SK-N-DZ (cell line): ENCODE measurements at places on chromosomes 4 and X.

- DNase-seq, result no peak
These were observed 175.0 kb upstream of the HS3ST1 start for GRCh38 chr4:11603591-11604194.

DNA sequence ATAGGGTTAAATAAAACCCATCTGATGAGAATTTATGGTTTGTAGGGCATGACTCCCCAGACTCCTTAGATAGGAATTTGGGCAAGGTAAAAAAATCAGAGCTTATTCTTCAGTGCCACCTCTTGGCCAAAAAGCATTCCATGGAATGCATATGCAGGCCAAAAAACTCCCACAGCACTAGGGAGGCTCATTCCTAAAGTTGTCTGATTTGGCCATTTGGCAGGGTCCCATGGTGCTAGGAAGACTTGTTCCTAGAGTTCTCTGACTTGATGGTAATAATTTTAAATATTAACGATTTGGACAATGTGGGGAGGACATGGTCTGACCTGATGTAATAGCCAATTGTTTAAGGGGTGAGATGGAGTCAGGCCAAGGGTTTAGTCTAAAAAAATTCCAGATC, 93.0 kb downstream of the SPIN4 start:
- DNase-seq, result no peak

DNA sequence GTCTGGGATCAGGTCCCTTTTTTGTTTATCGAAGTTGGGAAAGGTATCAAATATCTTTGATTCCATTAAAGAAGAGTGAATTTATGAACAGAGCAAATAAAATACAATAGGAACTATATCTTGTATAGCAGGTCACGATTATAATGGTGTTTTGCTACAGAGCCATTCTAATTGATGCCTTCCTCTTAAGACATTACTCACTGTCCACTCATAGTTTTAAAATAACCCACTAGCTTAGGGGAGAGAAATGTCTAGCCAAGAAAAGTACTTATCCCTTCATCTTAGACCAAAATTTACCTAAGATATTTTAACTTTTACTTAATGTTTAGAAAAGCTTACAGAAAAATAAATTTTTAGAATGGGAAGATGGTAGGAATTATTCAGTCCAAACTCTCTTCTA, 112.0 kb upstream of the PABPC4L start:
- no peak for DNase-seq

DNA sequence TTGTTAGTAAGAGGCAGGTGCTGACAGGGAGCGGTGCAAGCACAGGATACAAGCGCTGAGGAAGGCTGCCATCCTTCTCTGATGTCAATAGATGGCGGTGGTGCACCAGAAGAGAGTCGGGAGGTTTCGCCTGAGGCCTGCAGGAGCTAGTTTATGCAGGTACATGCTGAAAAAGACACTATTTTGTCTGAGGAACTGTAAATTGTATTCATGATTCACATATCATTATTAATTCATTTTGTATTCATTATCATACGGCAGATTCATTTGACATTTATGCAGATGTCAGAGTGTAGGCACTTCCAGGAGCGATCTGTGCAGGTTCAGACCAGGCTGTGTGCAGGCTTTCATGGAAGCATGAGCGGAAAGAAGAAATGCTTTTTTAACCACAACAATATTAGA, 824.0 kb downstream of the STIM2 start:
- DNase-seq, result peak; percentile 69

GRCh38 chr4:145482209-145483037, 770 bp downstream of the SMAD1 start:
- peak; percentile 58 for DNase-seq

- no peak for DNase-seq
These were observed 58.3 kb downstream of the MID1IP1 start for GRCh38 chrX:38859602-38860001.

- DNase-seq, result no peak
These were observed 55.4 kb downstream of the MAML3 start for GRCh38 chr4:140098455-140099160.

DNA sequence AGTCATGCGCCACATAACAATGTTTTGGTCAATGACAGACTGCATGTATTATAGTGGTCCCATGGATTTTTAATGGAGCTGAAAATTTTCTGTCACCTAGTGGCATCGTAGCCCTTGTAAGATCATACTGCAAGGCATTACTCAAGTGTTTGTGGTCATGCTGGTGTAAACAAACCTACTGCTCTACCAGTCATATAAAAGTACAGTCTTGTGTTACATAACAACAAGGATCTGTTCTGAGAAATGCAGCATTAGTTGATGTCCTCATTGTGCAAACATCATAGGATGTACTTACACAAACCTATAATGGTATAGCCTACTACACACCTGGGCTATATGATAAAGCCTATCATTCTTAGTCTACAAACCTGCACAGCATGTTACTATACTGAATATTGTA, 34.6 kb downstream of the COX18 start:
- DNase-seq, result no peak

DNA sequence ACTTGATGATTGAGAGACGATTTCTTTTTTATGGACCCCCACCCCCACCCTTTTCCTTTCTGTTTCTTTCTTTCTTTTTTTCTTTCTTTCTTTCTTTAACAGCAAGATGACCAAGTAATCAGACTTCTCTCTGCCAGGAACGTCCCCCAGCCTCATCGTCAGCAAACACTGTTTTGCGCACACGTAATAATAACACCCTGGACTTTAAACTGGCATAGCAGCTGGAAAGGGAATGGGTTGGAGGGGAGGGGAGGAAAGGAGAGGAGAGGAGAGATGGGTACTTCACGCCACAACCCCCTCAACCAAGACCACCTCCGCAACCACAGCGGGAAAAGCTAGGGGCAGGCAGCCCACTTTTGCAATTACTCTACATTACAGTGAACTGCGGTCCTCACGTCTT, 1.1 kb downstream of the GABRA2 start:
- no peak for DNase-seq

- DNase-seq, result no peak
These were observed 64.5 kb downstream of the STX18 start for GRCh38 chr4:4477391-4477790.

GRCh38 chrX:13570261-13570605, 832 bp downstream of the EGFL6 start:
- DNase-seq, result no peak

GRCh38 chr4:122766950-122767349, 34.4 kb downstream of the BBS12 start:
- no peak for DNase-seq

GRCh38 chr4:82043809-82044137, 330.0 kb downstream of the HNRNPD start:
- DNase-seq, result no peak

GRCh38 chrX:139560221-139560620, 29.7 kb downstream of the F9 start:
- DNase-seq, result no peak

DNA sequence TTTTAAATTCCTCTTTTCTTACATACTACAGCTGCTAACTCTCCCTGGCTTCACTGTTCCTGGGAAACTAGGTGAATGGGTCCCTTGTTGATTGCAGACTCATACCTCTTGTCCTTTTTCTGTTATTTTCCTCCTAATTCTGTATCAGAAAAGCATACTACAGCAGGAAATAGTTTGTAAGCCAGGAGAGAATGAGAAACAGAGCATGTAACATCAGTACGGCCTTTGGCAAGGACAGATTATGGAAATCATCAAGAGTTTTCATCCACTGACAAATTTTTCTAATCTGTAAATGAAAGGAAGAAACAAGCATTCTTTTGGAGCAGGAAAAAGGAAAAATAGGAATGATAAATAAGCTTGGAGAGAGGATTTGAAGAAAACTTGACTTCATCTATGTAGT, 239.2 kb downstream of the ANTXR2 start:
- no peak for DNase-seq

GRCh38 chrX:1614927-1615326, at the start of gene ASMT:
Gene ASMT, plus strand, starts transcription at chrX:1615059. Its CDS starts 141 bp downstream, at chrX:1615200.
- no peak for DNase-seq

DNA sequence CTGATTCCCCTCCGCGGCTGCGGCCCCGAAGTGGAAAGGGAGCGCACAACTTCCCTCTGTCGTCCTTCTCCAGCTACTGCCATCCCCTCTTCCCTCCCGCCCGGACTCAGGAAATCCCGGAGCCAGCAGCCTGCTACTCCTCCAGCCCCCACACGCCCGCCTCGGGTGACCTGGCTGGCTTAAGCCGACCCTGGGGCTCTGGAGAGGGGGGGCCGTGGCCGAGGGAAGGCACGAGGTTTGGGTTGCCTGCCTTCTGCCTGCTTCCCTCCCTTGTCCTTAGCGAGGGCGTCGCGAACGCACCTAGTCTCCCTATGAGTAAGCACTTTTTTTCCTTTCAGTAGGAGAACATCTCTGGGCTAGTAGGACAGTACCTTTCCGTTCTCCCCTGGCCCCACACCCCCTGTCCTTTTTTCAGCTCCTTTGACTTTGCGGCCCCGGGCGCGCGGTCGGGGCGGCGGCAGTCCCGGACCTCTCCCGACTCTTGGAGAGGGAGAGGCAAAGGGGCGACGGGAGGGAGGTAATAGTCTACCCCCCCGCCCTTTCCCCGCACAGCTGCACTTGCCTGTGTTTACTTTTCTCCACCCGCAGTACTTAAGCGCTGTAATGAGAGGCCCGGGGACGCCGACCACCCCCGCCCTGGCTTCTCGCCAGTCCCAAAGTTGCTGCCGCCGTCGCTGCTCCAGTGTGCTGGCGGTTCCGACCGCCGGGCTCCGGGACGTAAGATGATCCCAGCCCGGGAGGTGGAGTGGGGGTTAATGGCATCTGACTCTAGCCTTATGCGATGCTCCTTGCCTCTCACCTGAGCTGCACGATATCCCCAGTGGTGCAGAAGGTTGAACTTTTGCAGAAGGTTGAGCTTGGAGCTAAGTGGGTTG, 868 bp downstream of the PLS3 start:
- peak; percentile 37 for DNase-seq

DNA sequence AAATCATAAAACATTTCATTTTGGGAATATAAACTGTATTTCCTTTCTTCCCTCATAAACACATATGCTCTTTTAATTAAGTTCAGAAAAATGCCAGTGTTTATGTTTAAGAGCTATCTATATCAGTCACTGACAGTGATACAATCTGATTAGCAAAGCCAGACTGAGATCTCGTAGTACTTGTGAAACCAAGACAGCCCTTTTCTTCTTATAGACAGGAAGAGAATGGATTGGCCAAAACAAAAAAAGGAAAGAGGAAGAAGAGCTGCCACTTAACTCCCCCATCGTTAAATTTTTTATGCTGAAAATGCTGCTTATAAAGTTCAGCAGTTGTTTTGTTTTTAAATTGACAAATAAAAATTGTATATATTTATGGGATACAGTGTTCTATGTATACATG, 87.4 kb downstream of the PLAC1 start:
- DNase-seq, result peak; percentile 29

GRCh38 chr4:188439641-188440311, 300.5 kb downstream of the TRIML1 start:
- DNase-seq, result no peak

DNA sequence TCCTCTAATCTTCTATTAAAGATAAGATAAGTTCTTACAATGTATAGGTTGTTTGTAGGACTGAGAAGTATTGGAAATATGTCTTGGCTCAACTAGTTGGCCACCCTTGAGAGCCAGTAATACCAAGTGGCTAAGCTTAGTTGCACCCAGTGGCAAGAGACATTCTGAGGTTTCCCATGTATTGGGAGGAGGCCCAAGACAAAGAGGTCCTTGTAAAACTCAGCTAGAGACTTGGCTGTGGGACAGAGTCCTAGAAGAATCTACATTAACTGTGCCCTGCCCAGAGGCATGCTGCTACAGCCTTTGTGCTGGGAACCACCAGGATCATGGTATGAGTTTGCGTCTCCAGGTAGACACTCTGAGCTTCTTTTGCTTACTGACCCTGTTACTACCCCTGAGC, 41.9 kb upstream of the SLC4A4 start:
- DNase-seq, result no peak

DNA sequence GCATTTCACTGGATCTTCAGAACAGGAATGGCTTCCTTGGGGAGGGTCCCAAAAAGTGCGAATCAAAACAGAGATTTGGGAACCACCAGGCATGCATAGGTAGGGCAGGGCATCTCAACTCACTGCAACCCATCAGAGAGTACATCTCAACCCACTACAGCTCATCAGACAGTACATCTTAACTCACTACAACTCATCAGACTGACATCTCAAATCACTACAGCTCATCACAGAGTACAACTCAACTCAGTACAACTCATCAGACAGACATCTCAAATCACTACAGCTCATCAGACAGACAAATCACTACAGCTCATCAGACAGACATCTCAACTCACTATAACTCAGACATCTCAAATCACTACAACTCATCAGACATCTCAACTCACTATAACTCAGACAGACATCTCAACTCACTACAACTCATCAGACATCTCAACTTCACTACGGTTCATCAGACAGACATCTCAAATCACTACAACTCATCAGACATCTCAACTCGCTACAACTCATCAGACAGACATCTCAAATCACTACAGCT, 47.5 kb upstream of the CLDN34 start:
- no peak for DNase-seq

- DNase-seq, result no peak
These were observed 580.2 kb downstream of the MID1IP1 start for GRCh38 chrX:39381422-39381821.

GRCh38 chr4:87414816-87415215, 7.6 kb upstream of the NUDT9 start:
- no peak for DNase-seq

- no peak for DNase-seq
These were observed 22.9 kb upstream of the SGMS2 start for GRCh38 chr4:107801766-107802211.

DNA sequence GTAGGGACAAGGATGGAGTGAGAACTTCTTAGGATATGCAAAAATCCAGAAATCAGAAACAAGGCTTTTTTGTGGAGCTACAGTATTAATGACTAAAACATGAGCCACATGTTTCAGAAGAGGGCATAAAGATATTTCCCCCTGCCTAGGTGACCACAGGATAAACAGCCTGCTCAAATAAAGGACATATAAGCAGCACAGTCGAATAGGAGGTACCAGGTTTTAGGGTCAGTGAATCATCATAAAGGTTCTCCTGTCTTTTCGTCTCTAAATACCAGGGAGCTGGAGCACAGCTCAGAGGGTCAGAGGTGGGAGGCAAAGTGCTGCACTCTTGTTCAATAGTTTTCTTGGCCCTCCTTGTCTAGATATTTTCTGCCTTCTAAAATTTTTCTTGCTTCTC, 211.9 kb upstream of the HS3ST1 start:
- DNase-seq, result no peak

GRCh38 chr4:2295900-2296442, 34.1 kb upstream of the MXD4 start:
- no peak for DNase-seq

GRCh38 chr4:170623899-170624298, 534.1 kb upstream of the AADAT start:
- no peak for DNase-seq

GRCh38 chr4:68390205-68390935, 40.5 kb upstream of the YTHDC1 start:
- no peak for DNase-seq

- no peak for DNase-seq
These were observed 944.7 kb upstream of the NDST4 start for GRCh38 chr4:116058129-116058528.

DNA sequence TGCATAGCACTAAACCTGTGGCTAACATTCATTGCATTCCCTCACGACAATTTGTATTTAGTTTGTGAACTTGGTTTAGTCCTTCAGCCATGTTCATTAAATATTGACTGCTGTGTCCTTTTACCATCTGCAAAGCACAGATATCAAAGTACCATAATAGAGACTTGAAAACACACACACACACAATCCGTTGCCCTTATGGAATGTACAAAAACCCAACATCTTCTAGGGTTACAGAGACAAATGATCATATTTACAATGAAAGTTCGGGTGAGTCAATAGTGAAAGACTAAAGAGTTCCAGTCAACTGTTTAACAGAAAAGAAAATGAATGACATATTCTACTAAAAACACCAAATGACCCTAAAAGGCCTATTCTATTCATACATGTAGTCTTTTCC, 50.8 kb upstream of the TXK start:
- DNase-seq, result no peak
